ENCODE measurements at places on chromosomes 7 and 10.

DNA sequence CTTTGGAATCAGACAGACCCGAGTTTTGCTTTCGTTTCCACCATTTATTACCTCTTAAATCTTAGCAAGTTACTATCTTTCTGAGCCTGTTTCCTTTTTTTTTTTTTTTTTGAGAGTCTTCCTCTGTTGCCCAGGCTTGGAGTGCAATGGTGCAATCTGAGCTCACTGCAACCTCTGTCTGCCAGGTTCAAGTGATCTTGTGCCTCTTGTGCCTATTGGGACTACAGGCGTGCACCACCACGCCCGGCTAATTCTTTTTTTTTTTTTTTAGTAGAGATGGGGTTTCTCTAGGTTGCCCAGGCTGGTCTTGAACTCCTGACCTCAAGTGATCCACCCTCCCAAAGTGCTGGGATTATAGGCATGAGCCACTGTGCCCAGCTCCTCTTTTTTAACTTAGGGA lies 79.5 kb upstream of the LRRC17 start:
- DNase-seq, result no peak

DNA sequence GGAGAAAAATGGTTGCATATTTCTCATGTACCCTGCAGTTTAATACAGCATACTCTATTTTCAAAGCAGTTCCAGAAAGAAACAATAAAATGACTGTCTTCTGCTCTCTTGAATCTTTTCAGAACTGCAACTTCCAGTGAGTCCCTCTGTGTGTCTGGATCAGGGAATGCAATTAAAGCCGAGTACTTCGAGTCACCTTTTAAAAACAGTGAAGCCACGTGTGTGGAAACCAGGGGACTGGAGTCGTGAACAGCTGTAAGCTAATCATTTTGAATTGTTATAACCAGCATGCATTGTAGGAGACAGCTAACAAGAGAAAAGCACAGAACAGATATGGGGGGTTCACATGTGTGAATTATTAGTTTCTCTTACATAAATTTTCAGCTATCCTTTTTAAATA lies 109.1 kb downstream of the CPED1 start:
- DNase-seq, result no peak

DNA sequence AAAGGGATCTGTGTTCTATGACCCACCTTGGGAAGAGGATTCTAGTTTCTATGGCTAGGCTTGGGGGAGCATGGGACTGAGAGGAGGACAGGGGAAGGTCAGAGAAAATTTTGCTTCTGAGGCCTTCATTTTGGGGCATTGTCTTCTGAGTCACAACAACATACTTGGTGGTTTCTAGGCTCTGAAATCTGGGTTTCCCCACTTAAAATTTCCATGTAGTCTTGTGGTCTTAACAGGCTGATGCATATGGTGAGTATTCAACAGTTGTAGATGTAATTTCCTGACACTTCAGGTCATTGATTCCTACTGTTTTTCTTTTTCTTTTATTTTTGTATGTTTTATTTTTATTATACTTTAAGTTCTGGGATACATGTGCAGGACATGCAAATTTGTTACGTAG lies 88.5 kb downstream of the ANKRD7 start:
- no peak for DNase-seq

- DNase-seq, result no peak
These were observed 154.8 kb downstream of the ARHGAP12 start for GRCh38 chr10:31773749-31774298.

DNA sequence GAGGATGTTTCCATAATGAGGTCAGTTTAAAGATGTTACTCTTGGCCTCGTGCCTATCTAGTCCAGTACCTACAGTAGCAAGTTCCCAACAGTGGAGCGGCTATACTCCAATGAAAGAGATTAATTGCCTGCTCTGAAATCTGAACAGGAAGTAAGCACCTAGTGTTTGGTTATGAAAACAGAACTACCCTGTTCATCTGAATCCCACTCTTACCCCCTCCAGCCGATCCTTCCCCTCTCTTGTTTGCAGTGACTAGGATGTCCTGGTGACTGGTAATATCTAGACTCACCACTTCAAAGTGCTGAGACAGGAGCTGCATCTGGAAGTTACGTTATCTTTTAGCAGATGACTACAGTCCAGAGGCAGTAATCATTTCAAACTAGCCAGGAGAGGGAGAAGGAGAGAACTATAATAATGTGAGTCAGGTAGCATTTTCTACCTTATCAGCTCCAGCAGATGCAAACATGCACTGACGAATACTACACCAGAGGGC lies 666.7 kb upstream of the NRP1 start:
- DNase-seq, result no peak

GRCh38 chr10:44858017-44858371 lies 53.1 kb upstream of the TMEM72 start:
- DNase-seq, result no peak

GRCh38 chr10:122243550-122243949 lies 27.5 kb upstream of the BTBD16 start:
- no peak for DNase-seq

- DNase-seq, result peak; percentile 51
These were observed 45.7 kb downstream of the KIAA1549 start for GRCh38 chr7:138935465-138936011.

- no peak for DNase-seq
These were observed 136.7 kb upstream of the TCERG1L start for GRCh38 chr10:131448171-131448570.

DNA sequence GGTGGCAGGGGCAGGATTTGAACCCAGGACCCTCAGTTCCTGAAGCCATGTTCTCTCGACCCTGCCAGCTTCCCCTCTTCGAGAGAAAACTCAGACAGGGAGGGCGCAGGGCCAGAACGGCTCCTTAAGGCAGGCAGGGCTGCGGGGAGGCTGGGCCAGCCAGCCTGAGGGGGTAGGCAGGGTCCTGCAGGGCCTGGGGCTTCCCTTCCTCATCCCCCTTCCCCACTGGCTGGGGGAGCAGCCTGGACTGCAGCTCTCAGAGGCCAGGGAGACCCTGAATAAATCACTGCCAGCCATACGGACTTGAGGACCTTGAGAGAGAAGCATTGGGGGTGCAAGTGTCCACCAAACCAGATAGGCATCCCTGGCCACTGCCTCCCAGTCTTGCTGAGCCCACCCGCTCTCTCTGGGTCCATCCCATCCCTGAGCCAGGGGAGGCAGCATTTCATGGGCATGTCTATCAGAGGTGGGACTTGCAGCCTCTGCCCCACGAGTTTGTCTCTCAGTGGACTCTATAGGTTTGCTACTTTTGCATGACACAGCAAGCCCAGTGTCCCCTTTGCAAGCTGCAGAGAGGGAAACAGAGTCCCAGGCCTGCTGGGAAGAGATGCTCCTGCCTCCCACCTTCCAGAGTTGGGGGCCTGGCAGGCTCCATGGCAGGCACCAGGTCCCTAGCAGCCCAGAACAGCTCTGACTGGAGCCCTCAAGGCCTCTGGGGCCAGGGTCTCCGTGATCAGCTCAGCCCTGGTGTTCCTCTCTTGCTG lies 70.9 kb downstream of the MYL10 start:
- no peak for DNase-seq

DNA sequence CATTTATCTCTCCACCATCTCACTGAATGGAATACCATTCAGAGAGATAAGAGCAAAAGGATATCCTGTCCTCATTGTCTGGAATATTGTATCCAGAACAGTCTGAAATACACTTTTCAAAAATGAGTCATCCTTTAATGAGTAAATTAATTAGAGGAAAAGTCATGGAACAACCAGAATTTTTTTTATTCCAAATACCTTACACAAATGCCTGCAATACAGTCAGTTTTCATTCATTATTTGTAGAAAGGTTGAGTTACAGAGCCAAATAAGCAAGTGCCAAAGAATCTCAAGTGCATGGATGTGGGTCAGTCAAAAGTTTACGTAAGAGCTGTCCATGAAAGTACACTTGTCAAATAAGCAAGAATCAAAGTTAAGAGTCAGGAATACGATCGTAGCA lies 482.6 kb downstream of the IPMK start:
- DNase-seq, result no peak

- no peak for DNase-seq
These were observed 24.8 kb downstream of the ADCY1 start for GRCh38 chr7:45598886-45599520.

GRCh38 chr7:135194494-135195095 lies 16.7 kb downstream of the WDR91 start:
- no peak for DNase-seq

- no peak for DNase-seq
These were observed 54.8 kb downstream of the DGKI start for GRCh38 chr7:137791930-137792329.

- no peak for DNase-seq
These were observed 86.3 kb upstream of the STEAP1B start for GRCh38 chr7:22586101-22586785.

GRCh38 chr7:75584354-75584753 lies 92.2 kb downstream of the SPDYE5 start:
- no peak for DNase-seq

DNA sequence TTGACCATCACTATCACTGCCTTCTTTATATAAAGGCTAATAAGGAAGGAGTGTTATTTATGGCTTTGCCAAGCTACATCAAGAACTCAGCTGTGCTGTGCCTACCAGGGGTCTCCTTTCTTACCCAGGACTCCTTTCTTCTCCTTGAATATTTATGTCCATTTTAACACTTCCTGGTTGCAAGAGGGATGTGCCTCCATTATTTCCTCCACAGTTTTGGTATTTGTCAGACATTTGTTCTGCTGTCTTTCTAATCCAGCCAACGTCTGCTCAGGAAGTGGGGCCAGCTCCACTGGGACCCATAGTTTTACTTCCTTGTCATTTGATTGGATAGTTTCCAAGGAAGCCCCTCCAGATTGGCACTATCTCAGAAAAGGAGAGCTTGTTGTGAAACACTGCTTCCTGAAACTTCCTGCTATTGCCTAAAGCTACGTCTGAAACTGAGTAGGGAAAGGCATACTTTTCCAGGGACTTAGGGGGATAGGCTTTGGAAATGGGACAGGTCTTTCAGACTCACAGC lies 6.6 kb upstream of the STRIP2 start:
- DNase-seq, result no peak

- no peak for DNase-seq
These were observed 54.1 kb upstream of the NCAPG2 start for GRCh38 chr7:158758586-158759244.

DNA sequence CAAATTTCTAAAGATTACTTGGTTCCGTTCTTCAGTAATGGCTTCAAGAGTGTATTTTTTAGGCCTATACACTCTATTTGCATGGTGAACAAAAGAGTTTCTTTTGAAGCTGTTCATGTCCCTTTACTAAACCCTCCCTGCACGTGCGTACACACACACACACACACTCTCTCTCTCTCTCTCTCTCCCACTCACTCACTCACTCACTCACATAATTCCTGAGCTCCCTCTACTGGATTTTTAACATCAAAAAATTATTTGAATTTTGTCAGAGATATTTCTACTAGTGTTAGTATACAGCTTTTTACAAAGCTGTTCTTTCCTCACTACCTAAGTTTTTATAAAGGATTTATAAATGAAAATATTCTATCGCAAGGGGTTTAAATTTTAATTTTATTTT lies 85.9 kb downstream of the UBE3C start:
- no peak for DNase-seq

- no peak for DNase-seq
These were observed 25.2 kb downstream of the ZNF775 start for GRCh38 chr7:150404172-150404804.

DNA sequence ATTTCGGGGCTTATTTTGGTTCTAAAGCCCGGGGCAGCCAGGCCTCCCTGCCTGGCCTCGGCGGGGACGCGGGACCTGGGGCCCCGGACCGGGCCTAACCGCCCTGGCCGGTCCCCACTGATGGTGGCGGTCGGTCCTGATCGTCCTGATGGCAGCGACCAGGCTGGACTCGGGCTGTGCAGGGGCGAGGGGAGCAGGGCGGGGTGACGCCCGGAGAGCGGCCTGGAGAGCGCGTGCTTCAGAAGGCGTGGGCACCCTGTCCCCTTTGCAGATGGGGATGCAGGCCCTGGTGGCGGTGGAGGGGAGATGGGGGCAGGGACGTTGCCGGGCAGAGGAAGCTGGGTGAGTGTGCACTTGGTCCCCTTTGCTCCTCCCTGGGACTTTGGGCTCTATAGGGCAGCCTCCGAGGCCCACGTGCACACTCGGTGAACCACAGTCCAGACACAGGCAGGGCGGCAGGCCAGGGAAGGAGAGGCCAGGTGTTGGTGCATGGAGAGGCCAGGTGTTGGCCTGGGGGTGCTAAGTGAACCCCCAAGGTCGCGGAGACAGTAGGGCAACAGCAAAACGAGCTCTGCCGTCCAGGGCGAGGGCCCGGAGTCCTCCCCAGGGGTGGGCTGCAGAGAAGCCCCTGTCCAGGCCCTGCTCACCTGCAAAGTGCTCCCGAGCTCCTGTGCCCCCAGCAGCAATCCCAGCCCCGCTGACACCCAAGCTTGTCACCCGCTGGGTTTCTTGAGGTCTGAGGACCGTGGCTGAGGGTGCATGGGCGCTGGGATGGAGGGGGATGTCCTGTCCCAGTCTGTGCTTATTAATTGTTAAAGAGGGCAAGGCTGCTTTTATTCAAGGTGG lies 42.4 kb upstream of the FAM20C start:
- DNase-seq, result peak; percentile 52

GRCh38 chr7:100680576-100681271 lies 7.2 kb downstream of the GNB2 start:
- DNase-seq, result no peak

GRCh38 chr10:94156453-94156852 lies 162.7 kb downstream of the PLCE1 start:
- DNase-seq, result no peak

- peak; percentile 46 for DNase-seq
These were observed 151.3 kb downstream of the CAMK1D start for GRCh38 chr10:12500381-12501303.

- DNase-seq, result no peak
These were observed 6.8 kb downstream of the ITGA8 start for GRCh38 chr10:15712883-15713282.

GRCh38 chr10:21337171-21337792 lies 188.2 kb downstream of the SKIDA1 start:
- DNase-seq, result no peak

- no peak for DNase-seq
These were observed 21.9 kb upstream of the CABCOCO1 start for GRCh38 chr10:61640856-61641255.

DNA sequence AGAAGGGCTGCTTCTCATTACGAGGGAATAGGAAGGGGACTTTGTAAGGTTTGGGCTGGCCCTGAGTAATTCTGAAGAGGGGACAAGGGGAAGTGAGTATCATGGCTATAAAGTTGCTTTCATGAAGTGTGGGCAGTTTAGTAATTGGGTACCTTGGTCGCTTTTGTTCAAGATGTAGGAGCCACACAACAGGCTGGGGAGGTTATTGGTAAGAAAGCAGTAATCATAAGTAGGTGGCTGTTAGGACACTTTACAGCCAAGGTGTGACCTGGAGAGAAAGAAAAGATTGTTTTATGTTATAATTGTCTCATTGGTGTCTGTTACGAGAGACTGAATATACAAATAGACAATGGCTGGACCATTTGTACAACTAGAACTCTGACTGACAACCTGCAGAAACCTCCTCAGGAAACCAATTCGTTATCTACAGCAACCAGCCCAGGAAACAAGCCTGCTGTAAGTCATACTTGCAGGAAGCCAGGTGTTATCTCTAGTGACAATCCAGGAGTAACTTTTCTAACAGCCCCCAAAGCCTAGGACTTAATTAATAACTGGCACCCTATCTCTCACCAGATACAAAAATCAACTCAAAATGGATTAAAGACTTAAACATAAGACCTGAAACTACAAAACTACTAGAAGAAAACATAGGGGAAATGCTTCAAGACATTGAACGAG lies 5.0 kb upstream of the CCM2 start:
- no peak for DNase-seq

- no peak for DNase-seq
These were observed 256.3 kb upstream of the KLF14 start for GRCh38 chr7:130990178-130990832.
